ENCODE measurements at places on chromosomes 6 and 20.

GRCh38 chr20:15111654-15112053 is 774.2 kb upstream of the FLRT3 start:
- no peak for DNase-seq

GRCh38 chr6:1039191-1039590 is 272.7 kb upstream of the FOXQ1 start:
- no peak for DNase-seq

DNA sequence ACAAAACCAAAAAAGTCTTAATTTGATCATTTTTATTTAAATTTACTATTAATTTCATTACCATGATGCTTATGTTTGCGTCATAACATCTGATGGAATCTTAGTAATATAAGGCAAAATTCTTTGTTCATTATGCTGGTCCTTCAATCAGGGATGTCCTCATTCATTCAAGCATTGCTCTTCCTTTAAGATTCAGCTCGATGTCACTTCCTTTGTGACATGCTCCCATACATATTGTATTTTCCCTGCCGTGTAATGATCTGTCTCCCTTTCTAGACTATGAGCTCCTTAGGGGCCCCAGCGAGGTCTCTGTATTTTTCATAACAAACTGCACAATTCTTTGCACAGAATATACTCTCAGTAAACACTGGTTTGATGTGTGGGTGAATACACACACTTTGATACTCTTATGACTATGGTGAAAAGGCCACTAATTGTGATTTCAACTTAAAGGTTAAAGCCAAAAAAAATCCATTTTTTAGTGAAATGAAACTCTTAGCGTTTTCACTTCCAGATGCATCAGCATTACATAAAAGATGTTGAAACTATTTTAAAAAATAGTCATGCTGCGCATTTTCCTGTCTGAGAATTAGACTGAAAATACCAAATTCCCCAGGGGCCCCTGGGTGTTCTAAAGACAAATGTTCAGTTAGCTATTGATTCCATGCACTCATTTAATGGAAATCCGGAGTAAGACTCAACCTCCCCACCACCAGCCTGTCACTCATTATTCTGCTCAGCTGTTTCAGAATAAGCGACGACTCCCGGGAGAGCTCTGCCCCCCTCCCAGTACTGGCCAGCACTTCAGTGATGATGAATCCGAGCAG is 169.7 kb downstream of the ATXN1 start:
- no peak for DNase-seq

DNA sequence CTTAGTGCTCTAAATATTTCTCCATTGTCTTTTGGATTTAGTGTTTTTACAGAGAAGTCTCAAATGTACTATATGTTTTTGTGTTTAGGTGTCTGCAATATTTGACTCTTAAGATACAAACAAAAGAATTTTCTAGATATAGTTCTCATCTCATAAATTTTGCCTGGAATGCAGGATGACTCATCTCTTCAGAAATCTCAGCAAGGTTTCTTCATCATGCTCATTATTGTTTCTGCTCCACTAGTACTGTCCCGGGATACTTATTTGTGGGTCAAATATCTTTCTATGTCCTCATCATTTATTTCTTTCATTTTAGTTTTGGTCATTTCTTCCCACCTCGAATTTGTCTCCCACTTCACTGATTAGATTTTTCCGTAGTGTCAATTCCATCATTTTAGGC is 9.5 kb downstream of the AHI1 start:
- no peak for DNase-seq

DNA sequence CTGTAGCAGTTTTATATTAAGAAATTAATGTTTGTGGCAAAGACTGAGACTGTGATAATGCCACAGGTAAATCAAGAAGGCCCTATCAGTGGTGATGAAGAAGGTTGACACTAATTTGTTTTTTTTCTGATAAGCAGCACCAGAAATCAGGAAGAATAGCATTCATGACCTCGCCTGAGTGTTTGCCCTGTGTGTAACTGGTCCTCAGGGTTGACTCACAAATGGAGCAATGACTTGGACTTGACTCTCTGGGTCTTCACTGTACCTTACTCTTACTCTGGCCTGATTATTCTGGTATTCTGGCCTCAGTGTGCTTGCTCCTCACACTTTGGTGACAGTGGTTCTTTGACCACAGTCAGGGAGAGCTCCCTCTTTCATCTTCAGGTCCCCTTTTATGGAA is 243.9 kb downstream of the HAO1 start:
- DNase-seq = no peak

GRCh38 chr6:161353208-161353613 is 79.3 kb upstream of the AGPAT4 start:
- no peak for DNase-seq

GRCh38 chr6:127403636-127404035 is 55.6 kb downstream of the KIAA0408 start:
- DNase-seq = no peak

GRCh38 chr6:39298061-39298460 is 16.2 kb downstream of the KCNK17 start:
- no peak for DNase-seq

DNA sequence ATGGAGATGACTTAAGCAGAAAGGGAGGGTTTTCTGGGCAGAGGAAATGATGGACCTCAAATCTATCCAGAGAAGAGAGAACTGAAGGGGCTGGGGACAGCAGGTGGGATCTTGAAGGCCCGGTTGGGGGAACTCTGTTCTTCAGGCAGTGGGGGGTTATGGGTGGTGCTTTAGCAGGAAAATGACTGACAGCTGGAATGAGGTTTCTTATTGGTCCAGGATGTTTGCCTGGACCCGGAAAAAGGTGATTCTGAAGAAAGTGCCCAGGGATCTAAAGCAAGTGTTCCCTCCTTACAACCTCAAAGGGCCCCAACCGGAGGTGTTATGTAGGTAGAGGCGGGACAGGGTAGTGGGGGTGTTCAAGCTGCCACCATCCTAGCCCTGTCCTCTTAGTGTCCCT is 11.3 kb upstream of the LKAAEAR1 start:
- no peak for DNase-seq

DNA sequence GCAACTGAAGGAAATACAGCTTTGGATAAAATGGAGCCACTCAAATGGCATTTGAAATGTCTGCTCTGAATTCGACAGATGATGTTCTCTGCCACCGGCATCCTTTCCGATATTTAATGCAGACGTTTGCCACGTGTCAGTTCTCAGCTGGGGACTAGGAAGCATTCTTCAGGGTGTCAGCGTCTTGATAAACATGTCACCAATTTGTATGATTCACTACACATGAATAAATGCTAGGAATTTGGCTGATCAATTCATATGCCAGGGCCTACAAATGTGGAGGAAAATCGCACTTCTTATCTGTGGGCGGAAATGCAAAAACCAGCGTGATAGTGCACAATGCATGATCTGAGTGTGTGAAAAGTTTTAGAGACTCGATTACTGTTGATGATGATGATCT is 169.5 kb downstream of the SLC24A3 start:
- DNase-seq = no peak

Measured in stimulated activated CD8-positive, alpha-beta memory T cell treated with anti-CD3 and anti-CD28 coated beads, Interleukin-7, amount 100 ng/mL, for 24 hours (primary cell).